Chondrocyte (in vitro differentiated cells): ENCODE measurements at places on chromosomes 1 and 21.

- no peak for DNase-seq
Observed at GRCh38 chr1:57553666-57554065, 129.8 kb upstream of the DAB1 start.

DNA sequence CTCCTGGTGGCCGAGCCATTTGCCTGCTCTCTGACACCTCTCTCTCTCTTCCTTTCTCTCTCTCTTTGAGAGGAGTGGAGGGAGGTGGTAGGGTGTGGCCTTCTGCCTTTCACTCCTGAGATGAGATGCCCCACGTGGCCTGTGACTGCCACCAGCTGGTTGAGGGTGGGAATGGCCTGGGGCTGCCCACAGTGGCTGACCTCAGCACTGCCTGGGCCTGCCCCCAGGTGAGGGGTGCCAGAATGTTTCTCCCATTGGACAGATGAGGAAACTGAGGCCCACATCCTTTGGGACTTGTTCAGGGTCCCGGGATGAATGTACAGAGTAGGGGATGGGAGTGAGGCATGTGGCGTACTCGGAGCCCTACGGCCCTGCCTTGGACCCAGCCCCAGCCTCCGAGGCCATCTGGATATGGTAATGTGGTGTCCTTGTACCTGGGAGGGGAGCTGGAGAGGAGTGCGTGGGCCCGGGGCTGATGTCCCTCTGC is 12.7 kb upstream of the C1orf167 start:
- no peak for DNase-seq

DNA sequence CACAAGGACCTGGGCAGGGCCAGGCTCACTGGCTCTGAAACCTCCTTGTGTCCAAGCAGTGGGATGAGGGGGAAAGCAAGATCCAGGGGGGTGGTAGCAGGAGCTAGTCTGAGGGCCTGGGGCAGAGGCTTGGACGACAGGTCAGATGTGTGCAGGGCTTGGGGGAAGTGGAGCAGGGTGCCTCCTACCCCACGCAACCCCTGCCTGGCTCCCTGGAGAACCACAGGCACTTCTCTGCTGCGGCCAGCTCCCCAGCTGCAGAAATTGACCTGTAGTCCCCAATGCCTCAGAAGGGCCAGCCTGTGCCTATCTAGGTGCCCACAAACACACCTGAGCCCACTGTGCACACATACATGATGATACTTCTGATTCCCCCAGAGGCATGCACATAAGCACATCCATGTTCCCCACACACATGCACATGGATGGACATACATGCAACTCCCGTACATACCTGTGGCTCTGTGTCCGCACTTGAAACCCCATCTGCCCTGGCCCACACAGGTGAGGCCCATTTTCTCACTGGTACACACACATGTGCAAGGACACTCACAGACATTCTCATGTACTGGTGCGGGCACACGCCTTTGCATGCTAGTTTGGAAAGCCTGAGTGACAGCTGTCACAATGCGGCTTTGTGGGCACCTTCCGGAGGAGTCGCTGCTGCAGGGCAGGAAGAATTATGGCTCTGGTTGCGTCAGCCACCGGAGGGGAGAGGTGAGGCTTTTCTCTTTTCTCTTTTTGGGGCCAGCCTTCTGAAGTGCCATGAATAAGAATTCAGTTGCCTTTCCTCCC is 247.2 kb upstream of the CSF3R start:
- no peak for DNase-seq

- no peak for DNase-seq
Observed at GRCh38 chr1:87495147-87495546, 166.5 kb downstream of the LMO4 start.

GRCh38 chr1:76418531-76418930 is 344.0 kb downstream of the ST6GALNAC3 start:
- no peak for DNase-seq

GRCh38 chr1:79524126-79524525 is 517.6 kb upstream of the ADGRL4 start:
- no peak for DNase-seq

GRCh38 chr1:75838079-75838478 is 41.4 kb downstream of the MSH4 start:
- no peak for DNase-seq
